Right lung (tissue), 10 donors: ENCODE measurements at places on chromosomes 7 and 10. TPM values are rescaled to one million over a fixed set of nuclear protein-coding genes. Genes with fewer than 3 reads are reported as not detected.

DNA sequence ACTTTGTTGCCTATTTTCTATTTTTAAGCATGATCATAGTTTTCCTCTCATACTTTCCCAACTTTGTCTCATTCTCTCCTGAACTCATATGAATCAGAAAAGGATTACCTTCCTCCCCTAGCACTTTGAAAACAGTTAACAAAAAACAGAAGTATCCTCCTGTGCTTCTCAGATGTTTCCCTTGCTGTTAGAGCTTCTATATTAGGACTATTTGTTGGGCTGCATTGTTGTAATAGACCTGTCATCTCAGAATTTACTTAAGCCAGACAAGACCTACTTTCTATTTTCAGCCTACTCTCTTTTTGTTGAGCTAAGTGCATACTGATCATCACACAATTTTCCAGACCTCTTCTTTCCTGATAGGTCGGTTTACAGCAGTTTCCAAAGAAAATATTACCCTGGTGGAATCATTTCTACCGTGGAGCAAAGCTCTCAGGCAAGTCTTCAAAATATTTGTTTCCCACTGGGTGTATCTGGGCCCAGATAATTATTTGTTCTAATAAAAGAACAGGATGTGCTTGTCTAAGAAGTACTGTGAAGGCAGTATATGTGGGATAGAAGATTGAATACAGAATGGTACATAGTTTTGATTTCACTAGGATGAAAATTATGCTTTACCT lies 411.9 kb upstream of the KLF6 start:
- DNase-seq = no peak

DNA sequence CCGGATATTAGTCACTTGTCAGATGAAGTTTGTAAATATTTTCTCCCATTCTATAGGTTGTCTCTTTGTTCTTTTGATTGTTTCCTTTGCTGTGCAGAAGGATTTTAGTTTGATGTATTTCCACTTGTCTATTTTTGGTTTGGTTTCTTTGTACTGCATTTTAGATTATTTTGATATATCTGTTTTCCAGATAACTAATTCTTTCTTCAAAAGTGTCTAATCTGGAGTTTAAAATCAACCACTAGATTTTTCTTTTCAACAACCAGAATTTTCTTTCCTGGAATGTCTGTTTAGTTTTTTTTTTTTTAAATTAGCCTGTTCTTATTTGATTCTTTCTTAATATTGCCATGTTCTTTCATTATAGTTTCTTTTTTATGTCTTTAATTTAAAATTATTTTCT lies 116.8 kb upstream of the INHBA start:
- no peak for DNase-seq

DNA sequence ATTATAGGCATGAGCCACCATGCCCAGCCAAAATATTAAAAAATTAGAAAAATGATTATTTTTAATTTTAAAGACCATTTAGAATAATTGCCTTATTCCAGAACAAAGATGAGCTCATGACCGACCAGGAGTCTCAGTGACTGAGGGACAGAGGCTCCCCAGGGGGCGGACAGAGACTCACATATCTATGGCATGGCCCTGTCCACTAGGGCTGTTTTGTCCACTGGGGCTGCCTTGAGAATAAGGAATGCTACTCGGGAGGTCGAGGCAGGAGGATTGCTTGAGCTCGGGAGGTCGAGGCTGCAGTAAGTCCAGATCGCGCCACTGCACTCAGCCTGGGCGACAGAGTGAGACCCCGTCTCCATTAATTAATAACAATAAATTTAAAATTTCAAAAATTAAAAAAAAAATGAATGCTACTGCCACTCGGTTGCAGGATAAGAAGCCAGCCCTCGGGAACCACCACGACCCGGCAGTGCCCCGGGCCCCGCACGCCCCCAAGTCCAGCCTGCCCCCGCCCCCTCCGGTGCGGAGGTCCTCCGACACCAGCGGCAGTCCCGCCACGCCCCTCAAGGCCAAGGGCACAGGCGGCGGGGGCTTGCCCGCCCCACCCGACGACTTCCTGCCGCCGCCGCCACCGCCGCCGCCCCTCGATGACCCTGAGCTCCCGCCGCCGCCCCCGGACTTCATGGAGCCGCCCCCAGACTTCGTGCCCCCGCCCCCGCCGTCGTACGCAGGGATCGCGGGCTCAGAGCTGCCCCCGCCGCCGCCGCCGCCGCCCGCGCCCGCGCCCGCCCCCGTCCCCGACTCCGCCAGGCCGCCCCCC lies 128.6 kb downstream of the APBB1IP start:
- DNase-seq = no peak

DNA sequence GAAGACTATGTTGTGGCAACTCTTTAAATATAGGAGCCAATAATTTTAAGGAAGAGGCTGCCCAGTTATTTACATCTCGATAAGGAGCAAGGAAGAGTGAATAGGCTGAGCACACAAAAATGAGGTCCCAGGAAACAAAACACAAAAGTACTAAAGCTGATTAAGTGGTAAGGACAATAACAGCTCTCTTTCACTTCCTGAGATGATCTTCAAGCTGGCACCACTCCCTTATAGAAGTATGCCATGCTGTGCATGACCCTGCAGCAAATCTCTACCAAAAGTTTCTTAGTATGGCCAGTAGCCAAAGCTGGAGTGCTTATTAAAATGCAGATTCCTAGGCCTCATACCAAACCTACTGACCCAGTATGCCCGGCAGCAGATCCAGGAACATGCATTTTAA lies 39.7 kb downstream of the CADPS2 start:
- no peak for DNase-seq

GRCh38 chr10:7819121-7819460 lies 786 bp downstream of the TAF3 start:
- no peak for DNase-seq

GRCh38 chr10:72466018-72466417 lies 111.3 kb upstream of the DNAJB12 start:
- no peak for DNase-seq

DNA sequence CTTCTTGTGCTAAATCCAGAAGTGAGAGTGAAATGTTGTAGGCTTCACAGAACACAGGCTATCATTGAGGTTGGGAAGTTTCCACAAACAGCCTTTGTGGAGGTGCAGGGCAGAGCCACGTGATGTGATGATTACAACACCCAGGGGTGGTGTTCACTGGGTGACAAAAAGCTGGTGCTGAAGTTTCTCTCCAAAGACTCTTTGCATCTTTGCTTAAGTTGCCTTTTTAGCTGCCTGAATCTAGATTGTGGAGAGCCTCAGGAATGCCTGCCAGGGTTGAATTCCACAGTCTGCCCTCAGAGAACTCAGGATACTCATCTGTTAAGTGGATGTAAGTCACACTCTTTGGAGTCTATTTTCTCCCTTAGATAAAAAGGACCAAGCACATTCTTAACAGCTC lies 56.3 kb downstream of the PLXNA4 start:
- peak; percentile 9 for DNase-seq

GRCh38 chr10:44936314-44936975 lies 23.2 kb upstream of the RASSF4 start:
- DNase-seq = no peak

The CALML3 gene
- 0.85 TPM for polyA plus RNA-seq

The UTF1 gene
- polyA plus RNA-seq = 0.09 TPM

The GPER1 gene
- polyA plus RNA-seq = 9.6 TPM

The BMPER gene
- polyA plus RNA-seq = 38.7 TPM

The FAM170B gene
- polyA plus RNA-seq = not detected
